ENCODE measurements at places on chromosomes 4 and X. TPM values are rescaled to one million over a fixed set of nuclear protein-coding genes. Genes with fewer than 3 reads are reported as not detected.

DNA sequence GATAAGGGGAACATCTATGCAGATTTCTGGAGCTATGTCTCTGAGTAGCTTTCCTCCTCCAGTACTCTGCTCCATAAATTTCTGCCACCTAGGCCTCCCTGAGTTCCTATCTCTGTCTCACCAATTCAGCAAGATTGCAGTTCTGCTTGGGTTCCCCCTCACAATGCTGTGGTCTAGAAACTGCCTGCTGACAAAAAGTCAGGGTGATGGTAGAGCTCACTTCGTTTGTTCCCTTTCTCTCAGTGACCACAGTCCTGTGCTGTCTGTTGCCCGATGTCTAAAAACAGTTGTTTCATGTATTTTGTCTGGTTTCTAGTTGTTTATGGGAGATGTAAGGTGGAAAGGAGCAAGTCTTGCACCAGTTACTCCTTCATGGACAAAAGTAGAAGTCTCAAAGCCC, 41.1 kb downstream of the AMMECR1 start:
- DNase-seq: no peak

DNA sequence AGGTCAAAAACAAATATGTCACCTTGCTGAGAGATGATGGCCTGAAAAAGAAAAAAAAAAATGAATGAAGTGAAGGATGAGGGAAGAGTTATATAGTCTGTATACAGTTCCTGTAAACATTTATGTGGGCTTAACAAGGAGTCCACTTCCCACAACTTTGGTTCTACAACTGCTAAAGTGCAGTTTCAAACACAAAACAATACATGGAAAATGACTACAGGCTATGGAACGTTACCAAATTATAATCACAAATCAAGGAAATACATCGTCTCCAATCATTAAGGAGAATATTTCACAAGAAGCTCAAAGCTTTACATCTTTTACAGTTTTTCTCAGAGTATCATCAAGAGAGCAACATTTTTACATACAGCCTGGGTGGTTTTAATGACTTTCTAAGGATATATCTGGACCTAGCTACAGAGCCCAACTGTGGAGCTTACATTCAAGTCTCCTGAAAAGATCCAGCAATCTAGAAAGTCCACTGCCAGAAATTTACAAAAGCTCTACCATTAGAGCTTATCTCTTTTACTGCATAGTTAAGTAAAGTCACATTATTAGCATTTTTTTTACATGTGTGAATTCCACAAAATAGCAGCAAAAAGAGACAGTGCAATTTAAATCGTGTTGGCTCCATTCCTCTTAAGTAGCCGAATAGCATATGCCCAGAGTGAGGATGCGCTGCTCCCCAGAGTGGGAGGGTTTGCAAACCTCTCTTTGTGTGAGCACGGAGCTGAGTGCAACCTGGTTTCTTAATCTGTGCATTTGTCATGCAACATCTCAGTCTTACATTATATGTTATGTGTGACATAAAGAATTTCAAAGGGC, 128.3 kb downstream of the MANBA start:
- DNase-seq: no peak

GRCh38 chr4:122163767-122164166, 11.6 kb downstream of the BLTP1 start:
- no peak for DNase-seq

DNA sequence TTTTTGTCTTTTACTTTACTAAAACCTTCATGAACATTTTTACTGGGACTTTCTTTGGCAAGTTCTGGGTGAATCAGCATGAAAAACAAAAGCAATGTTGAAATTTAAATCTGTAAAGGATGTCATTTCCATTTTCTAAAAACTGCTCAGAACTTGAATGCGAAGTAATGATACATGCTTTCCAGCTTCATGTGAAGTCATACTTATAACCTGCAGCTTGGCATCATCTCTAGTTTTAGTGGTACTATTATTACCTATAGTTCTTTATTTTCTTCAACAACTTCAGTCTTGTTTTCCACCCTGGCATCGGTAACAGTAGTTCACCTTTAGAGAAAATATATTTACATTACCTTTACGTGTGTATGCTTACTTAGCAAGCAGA, 421.4 kb upstream of the DIPK2B start:
- DNase-seq: no peak

DNA sequence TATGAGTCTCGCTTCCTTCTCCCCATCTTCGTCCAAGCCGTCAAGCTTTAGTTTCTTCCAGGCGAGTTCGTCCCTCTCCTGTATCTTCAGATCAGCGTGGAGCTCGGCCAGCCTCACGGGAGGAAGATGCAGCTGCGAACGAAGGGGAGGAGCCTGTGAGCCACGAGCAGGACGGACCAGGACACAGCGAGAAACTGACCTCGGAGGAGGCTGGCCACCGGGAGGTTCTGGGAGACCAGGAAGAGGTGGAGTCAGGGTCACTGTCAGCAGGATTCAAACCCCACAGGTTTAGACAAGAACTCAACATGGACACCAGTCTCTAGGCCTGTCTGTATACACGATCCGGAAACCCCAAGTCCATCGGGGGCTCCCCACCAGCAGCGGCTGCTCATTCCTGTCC, 7.3 kb downstream of the LRPAP1 start:
- no peak for DNase-seq

DNA sequence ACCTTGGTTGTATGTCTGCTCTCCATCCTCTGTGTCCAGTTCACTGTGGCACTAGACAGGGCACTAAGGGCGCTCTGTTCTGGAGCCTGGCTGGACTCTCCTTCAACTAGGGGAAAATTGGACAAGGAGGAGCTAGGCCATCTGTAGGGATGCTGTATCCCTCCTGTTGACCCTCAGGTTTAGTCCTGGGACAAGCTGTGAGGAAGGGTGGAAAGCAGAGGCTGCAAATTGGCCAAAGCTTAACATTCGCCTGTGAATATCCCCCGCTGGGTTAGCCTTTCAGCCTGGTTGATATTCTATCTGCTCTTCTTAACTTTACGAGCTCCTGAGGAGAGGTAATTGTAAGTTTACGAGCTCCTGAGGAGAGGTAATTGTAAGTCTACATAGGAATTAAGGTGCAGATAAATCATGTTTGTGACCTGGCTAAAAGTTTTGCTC, 64.4 kb upstream of the ENPEP start:
- DNase-seq: no peak

- no peak for DNase-seq
Measured at GRCh38 chrX:2451501-2452316, 49.1 kb downstream of the DHRSX start.

DNA sequence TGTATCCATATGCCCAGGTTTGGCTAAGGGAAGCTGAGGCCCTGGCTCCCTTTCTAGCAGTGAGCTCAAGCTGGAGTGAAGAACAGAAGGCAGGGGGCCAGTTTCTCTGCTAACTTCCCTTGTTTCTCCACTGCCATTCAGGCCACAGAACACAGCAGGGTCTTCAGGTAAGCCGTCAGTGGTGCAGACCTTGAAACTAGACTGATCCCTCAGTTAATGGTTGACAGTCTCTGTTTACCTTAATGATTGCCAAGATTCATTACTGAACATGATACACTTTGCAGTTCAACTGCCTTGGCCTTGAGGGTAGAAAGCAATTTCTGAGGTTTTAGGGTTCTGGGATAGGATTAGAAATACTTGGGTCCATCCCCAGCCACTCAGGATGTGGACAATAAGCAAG, 8.9 kb upstream of the GJB1 start:
- no peak for DNase-seq

- no peak for DNase-seq
Measured at GRCh38 chrX:49116076-49116475, 7.5 kb downstream of the GPKOW start.

- DNase-seq: no peak
Measured at GRCh38 chrX:31376408-31377022, 304.7 kb upstream of the FTHL17 start.

- no peak for DNase-seq
Measured at GRCh38 chr4:78320349-78320935, 231.1 kb upstream of the ANXA3 start.

DNA sequence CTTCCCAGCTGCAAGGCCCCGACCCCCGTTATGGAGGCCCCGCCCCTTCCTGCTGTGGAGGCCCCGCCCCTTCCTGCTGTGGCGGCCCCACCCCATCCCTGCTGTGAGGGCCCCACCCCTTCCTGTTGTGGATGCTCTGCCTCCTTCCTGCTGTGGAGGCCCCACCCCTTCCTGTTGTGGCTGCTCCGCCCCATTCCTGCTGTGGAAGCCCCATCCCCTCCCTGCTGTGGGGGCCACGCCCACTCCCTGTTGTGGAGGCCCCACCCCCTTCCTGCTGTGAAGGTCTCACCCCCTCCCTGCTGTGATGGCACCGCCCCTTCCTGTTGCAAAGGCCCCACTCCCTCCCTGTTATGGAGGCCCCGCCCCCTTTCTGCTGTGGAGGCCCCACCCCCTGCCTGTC, 104.9 kb upstream of the PSAPL1 start:
- DNase-seq: no peak

The ANAPC4 gene
- 44.0 TPM for total RNA-seq

The TKTL1 gene
- not detected for total RNA-seq

The HSFX2 gene
- total RNA-seq: not detected

The PRMT9 gene
- 18.0 TPM for total RNA-seq

The USP51 gene
- total RNA-seq: 3.5 TPM

The ADH7 gene
- total RNA-seq: not detected

The BTK gene
- total RNA-seq: 7.9 TPM

All from ureter (tissue), 1 donor.